Stimulated activated CD8-positive, alpha-beta memory T cell treated with anti-CD3 and anti-CD28 coated beads, Interleukin-7, amount 100 ng/mL, for 4 hours (primary cell): ENCODE measurements at places on chromosomes 11 and 22.

DNA sequence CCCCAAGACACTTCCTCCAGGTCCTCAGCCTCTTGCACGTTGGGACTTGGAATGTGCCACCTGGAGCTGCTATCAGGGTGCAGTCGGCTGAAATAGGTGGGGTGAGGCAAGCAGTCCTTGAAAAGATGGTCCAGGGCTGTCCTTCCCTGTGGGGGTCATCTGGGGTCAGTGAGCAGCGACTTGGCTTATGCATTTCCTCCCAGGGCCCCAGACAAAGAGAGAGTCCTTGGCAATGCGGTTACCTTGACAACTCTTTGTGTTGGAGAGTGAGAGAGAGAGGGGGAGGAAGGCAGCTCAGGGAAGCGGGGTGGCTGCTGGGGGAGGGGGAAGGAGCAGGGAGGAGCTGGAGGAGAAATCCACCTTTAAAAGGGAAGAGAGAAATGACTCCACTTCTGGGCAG, 93.8 kb downstream of the MIAT start:
- no peak for DNase-seq

DNA sequence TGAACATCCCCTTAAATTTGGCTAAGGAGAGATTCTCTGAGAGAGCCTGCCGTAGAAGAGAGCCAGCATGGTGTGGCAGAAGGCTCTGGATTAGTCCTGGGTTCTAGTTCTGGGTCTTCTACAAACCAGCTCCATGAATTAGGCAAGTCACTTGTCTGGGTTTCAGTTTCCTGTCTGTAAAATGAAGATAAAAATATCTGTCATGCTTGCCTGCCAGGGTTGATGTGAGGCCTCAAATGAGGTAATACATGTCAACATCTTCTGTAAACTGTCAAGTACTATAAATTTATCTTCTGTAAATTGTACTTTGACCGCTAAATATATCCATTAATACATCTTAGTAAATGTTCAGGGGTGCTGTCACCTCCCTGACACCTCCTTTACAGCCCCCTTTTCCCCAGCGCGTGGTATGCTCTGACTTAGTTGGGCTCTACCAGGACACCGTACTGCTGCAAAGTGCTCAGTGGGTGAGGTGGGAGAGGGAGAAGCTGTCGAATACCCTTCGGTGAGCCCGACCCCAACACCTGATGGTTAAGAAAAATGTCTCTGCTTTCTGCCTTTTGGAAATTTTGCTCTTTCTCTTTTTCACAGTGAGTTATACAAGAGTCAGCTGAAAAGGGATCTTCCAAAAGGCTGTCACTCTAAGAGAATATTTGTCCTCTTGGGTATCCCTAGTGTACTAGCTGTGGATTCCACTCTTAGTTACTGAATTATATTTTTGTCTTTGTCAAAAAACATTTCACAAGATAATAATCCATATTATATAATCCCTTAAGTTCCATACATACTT, 15.0 kb downstream of the RBX1 start:
- DNase-seq: no peak

DNA sequence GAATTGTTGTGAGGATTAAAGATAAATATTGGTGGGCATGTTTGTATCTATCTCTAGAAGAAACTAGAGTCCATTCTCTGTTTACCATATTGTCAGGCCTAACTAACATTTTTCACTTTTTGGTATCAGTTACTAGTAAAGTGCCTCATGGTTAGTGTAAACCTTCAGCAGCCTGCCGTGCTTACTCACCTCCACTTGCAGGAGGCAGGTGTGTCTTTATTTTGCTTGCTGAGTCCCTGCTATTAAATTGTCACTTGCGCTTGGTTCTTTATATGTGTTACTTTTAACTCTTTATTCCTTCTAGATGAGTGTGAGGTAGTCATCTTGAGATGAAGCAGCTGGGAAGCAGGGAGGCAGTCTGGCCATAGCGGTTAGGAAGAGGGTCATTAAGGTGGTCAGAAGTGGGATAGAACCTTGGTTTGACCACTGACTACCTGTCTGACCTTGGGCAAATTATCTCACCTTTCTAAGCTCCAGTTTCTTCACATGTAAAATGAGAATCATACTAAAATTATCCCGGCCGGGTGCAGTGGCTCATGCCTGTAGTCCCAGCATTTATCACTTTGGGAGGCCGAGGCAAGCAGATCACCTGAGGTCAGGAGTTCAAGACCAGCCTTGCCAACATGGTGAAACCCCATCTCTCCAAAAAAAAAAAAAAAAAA, 21.2 kb downstream of the PPP6R3 start:
- no peak for DNase-seq

- no peak for DNase-seq
Measured at GRCh38 chr22:49915610-49916009, 2.6 kb downstream of the ALG12 start.

GRCh38 chr11:20363500-20364340, at the start of gene HTATIP2:
HTATIP2 (plus strand) TSS chr11:20363714; CDS start chr11:20364238, 524 bp downstream.
- DNase-seq: peak; percentile 48
